ENCODE measurements at places on chromosomes 4 and X.
A peak's percentile ranks its signal among the peaks of the same experiment; 100 is the strongest.

GRCh38 chrX:103344606-103345005 lies 11.7 kb upstream of the TCEAL9 start:
- no peak for DNase-seq

DNA sequence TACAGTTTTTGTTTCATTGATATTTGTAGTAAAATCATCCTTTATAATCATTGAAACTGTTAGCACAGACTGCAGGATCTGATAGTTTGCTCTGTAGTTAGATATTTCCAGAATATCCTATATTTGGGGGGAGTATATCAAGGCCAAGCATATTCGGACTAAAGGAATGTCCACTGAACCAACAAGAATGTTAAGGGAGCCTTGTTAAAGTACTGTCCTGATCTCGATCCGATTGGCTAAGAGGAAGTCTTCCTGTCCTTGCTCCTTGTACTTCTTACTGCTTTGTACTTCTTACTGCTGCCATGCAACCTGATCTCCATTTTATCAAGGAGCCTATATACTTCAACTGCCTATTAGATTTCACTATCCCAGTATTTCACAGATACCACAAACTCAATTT lies 449.3 kb downstream of the RPA4 start:
- DNase-seq: no peak

- DNase-seq: no peak
Observed at GRCh38 chrX:129540722-129541184, 694 bp downstream of the OCRL start.

DNA sequence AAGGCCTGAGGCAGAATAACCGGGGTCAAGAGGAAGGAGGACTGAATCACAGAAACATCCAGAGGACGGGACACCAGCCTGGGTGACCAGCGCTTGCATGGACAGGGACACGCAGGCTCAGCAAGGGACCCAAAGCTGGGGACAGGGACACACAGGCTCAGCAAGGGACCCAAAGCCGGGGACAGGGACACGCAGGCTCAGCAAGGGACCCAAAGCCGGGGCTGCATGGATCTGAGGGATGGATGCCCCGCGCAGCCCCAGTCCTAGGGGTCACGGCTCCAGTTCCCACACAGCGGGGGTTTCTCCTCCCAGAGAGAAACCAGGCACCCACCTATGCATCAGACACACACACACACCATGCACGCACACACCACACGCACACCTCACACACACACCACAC lies 32.5 kb downstream of the FAM53A start:
- DNase-seq: no peak

- DNase-seq: no peak
Observed at GRCh38 chr4:9841072-9841471, 59.6 kb downstream of the DRD5 start.

DNA sequence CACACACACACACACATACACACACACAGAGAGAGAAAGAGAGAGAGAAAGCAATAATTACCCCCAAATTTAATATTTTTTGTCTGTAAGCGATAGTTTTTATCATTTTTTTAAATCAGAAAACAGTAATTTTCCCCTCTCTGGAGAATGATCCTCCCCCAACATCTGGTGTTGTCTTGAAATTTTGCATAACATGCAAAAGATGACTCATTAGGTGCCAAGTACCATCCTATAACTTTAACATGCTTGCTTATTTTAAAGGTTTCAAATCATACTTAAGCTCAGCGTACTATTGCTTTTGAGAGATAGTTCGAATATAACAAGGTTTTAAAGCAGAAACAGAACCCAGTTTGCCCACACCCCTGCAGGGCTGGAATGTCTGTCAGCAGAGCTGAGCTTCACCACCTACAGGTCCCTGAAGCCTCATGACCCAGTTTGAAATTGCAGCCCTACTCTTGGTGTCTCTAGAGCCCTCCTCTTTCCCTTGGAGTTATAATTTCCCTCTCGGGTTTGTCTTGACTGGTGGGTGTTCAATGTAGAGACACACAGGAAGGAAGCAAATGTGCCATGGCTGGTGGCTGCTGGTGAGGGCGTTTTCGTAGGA lies 175.0 kb upstream of the HS3ST1 start:
- DNase-seq: no peak

DNA sequence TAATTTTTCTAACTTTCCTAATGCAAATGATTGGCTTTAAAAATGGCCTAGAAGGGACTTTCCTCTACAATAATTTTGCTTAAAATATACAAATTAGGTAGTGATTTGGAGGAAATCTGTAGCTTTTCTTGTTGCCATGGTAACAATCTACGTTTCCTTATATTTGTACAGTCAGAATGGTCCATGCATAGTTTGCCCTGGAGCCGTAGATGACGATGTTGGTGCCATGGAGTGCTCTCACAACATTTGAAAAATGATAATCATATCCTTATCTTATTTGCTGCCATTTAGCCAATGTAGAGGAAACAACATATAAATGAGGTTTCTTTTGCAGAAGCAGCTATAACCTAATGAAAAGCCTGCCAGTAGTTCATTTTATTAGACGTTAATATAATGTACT lies 89.0 kb upstream of the NMU start:
- DNase-seq: no peak

DNA sequence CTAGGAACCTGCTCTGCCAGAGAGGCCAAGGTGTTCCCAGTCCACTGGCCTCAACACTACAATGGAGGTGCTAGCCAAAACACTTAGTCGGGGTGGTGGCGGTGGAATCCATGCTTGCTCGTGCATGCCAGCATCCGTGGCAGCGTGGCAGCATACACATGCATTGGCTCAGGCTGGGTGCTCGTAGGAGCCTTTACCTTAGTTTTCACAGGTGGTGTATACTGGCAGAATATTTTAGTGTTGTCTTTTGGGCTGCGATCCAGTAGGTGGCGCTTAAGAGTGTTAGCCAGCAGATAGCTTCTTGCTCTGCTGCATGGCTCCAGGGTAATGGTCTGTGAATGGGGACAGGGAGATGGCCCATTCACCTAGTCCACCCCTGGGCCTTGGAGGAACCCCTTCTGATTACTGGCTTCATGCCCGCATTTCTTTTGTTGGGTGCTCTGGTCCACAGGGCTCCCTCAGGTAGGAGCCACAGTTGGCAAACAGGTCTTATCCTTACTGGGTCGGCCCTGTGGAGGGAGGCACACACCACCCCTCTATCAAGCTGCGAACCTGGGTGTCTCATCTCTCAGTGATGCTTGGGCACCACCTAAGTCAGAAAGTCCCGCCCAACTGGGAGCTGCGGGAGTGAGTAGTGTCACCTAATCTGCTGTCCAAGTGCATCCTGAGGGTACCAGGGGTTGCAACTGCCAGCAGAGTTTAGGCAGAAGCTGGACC lies 40.0 kb downstream of the RIPPLY1 start:
- DNase-seq: peak; percentile 1

DNA sequence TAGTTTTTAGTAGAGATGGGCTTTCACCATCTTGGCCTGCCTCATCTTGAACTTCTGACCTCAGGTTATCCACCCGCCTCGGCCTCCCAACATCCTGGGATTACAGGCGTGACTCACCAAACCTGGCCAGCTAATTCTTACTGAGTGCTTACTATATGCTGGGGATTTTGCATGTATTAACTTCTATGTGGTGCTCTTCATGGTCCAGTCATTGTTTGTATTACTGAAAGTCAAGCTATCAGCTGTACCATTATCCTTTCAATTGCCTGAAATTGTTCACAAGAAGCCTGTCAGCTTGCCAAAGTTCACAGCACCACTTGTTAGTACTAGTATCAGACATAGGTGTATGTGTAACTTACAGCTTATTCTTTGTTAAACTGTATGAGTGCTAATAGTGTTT lies 1272.1 kb downstream of the ARAP2 start:
- no peak for DNase-seq

DNA sequence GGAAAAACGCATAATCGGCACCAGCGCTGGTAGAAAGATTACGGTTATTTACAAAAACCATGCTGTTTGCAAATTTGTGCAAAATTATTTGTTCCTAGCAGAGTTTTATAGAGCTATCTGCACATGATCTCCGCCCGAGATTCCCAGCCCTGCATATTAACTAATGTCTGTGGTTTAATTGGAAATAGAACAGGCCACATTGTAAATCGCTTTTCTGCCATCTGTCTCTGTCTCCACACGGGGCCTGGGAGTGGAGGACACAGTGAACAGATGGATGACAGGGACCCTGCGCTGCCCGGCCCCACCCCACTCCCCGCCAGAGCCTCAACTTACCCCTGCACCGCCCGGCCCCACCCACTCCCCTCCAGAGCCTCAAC lies 126.9 kb downstream of the FAM53A start:
- DNase-seq: no peak

- DNase-seq: no peak
Observed at GRCh38 chr4:105147016-105147552, 408 bp downstream of the TET2 start.

DNA sequence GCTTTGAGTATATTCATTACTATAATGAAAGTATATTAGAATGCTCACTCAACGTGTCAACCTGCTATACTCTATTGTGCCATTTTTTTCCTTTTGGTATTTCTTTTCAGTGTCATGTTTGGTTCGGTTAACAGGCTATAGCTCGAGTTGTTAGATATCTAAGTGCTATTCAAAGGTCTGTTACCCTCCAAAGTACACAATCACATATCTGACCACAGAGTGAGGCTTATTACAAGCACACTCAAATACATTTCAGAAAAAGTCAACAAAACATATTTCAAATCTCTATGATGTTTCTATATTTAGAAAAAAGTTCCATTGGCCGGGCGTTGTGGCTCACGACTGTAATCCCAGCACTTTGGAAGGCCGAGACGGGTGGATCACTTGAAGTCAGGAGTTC lies 32.8 kb downstream of the WNK3 start:
- no peak for DNase-seq

- no peak for DNase-seq
Observed at GRCh38 chrX:16187024-16187760, 19.9 kb downstream of the MAGEB17 start.

DNA sequence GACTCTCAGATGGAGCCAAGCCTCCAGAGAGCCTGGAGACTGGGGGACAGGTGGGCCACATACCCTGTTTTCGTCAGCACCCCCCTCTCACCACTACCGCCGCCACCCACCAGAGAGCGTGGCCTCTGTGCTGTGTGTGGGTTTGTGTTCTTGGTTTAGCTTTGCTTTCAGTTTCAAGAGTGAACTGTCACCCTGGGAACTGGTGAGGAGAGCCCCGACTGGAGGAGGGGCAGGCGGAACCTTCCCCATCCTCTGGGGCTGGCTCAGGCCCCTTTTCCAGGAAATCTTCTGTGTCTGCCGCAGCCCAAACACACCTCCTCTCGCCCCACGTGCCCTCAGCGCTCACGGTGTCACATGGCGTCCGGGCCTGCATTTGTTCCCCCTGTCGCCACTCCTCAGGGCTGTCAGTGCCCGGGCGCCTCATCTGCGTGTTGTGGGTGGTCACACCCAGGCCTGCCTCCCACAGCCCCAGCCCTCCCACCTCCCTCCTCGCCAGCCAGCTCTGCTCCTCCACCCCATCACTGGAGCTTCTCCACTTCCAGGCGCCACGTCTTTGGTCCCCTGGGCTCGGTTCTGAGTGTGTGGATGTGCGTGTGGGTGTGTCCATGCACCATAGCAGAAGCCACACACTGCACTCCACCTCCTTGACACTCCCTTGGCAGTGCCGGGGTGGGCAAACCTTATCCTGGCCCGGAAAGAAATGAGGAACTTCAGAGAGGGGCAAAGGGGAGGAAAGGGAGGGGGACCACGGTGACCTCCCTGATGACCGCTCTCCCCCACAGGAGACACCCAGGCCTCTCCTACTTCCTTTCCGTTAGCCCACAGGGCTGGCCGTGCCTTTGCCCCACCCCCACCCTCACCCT lies 27.8 kb downstream of the ELF4 start:
- peak; percentile 81 for DNase-seq

DNA sequence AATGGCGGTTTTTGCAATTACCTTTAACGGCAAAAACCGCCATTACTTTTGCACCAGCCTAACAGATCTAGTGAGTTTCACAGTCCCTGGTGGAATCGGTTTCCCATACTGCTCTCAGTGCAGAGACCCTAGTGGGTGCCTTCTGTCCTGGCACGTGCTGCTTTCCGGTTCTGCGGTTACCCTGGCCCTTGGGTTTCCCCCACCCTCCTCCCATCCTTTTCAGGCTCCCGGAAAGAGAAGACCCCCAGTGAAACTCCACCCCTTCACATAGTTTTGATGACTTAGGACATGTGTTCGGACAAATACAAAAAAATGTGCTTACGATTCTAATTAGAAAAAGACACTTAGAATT lies 36.9 kb downstream of the NLGN3 start:
- DNase-seq: peak; percentile 54

DNA sequence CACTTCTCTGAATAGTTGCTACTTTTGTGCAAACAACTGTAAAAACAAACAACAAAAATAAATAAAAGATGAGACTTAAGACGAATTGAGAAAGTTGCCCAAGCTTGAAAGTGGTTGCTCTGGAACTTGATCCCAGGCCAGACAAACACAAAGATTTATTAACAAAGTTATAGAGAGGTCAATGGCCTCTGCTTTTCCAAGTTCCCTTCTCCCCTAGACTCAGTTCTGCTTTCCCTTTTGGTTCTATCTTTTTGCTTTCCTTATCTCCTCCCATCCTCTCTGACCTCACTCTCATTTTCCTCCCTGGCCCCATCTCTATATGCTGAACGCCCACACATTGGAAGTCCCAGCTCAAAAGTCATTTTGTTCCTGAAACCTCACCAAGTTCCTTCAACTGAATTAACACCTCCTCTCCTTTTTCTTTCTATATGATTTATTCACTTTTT lies 82.7 kb downstream of the MXRA5 start:
- DNase-seq: no peak

GRCh38 chr4:54274795-54275665 lies 45.9 kb downstream of the PDGFRA start:
- DNase-seq: no peak

- DNase-seq: no peak
Observed at GRCh38 chr4:16290681-16291420, 64.6 kb upstream of the TAPT1 start.

DNA sequence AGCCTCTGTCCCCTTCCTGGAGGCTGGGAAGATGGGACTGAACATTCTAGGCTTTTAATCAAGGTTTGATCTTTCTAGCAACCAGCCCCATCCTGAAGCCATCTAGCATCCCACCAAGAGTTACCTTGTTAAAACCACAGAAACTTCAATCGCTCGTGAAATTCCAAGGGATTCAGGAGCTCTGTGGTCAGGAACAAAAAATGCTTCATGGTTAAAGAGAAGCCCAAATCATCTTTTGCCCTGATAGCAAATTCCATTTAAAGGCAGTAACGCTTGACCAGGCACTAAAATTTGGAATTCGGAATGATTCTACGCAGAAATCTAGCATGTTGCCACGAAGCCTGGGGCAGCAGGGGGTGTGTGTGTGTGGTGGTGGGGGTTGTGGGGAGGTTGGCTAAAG lies 47.8 kb downstream of the CASP6 start:
- no peak for DNase-seq

- no peak for DNase-seq
Observed at GRCh38 chr4:177895136-177895535, 452.9 kb upstream of the AGA start.

DNA sequence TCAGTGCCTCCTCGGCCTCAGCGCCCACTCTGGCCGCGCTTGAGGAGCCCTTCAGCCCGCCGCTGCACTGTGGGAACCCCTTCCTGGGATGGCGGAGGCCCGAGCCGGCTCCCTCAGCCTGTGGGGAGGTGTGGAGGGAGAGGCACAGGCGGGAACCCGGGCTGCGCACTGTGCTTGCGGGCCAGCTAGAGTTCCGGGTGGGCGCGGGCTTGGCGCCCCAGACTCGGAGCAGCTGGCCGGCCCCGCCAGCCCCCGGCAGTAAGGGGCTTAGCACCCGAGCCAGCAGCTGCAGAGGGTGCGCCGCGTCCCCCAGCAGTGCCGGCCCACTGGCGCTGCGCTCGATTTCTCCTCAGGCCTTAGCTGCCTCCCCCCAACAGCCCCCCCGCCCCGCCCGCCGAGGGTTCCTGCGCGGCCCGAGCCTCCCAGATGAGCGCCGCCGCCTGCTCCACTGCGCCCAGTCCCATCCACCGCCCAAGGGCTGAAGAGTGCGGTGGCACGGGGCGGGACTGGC lies 1137.0 kb downstream of the PCDH18 start:
- DNase-seq: no peak
